ENCODE measurements at places on chromosomes 11 and 22.

- no peak for DNase-seq
Observed at GRCh38 chr11:124311269-124311668, 2.5 kb downstream of the OR8D1 start.

- DNase-seq = peak; percentile 5
Observed at GRCh38 chr11:114846416-114846791, 168.1 kb downstream of the NXPE2 start.

- DNase-seq = no peak
Observed at GRCh38 chr11:130024361-130024760, 21.7 kb upstream of the PRDM10 start.

DNA sequence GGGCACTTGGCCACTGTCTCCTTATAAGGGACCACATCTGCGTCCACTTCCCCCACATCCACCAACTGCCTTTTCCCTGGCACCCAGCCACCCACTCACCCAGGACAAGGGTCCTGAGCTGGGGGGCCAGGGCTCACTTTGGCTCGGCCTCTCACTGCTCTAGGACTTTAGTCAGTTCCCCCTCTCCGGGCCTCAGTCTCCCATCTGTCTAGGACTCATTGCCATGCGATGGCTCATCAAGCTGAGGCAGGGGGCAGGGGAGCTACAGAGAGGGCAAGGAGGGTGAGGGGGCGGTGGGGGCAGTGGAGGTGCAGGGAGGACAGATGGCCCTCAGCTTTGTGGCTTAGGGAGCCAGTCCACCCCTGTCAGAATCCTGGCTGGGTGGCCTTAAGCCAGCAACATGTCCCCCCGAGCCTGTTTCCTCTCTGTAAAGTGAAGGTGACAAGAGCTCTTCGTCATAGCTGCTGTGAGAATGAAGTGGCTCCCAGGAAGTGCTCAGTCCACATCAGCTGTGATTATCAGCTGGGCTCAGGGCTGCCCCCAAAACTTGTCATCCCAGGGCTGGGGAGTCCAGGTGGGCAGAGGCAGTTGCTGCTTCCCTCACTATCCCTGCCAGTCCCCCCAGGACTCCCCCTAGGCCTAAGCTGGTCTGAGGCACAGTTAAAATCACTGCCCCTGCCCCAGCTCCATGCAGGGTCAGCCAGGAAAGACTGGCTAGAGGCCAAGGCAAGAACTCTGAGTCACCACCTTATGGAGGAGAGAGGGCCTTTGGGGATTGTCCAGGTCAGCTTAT is 14.9 kb downstream of the RAC2 start:
- DNase-seq = peak; percentile 30

DNA sequence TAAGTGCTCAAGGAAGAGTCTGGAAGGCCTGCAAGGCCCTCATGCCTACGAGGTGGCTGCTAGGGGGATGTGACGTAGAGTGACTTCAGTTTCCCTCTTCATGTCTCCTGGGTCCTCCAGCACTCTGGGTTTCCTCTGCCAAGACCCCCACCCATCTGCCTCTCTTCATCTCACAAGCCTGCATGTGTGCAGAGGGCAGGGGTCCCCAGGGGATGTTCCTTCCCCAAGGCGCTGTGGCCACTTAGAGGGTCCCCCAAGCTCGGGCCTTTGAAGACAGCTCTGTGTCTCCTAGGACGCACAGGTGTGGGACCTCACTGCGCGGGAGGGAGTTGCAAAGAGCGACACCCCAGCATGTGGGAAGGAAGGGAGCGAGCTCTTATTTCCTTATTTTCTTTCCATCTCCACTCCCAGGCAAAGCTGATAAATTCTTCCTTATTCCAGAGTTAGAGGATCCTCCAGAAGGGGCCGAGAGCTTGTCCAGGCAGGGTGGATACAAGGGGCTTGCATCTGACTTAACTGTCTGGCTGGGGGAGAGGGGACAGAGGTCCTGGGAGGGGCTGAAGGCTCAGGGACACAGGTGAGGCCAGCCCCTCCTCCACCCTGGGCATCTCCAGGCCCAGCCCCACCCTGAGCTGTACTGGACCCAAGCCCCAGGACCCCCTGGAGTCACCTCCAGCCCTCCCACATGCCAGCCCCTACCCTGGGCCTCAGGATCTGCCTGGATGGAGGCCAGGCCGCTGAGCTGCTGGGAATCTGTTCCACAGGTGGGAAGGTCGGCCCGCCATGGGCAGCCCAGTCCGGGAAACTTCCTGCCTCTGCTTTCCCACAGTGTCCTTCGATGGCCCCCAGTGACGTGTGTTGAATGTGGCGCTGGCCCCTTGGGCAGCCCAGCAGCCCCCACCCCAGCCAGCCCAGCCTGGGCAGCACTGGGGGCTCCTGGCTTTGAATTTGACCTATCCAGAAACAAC is 59.7 kb upstream of the KCNQ1OT1 start:
- DNase-seq = no peak

DNA sequence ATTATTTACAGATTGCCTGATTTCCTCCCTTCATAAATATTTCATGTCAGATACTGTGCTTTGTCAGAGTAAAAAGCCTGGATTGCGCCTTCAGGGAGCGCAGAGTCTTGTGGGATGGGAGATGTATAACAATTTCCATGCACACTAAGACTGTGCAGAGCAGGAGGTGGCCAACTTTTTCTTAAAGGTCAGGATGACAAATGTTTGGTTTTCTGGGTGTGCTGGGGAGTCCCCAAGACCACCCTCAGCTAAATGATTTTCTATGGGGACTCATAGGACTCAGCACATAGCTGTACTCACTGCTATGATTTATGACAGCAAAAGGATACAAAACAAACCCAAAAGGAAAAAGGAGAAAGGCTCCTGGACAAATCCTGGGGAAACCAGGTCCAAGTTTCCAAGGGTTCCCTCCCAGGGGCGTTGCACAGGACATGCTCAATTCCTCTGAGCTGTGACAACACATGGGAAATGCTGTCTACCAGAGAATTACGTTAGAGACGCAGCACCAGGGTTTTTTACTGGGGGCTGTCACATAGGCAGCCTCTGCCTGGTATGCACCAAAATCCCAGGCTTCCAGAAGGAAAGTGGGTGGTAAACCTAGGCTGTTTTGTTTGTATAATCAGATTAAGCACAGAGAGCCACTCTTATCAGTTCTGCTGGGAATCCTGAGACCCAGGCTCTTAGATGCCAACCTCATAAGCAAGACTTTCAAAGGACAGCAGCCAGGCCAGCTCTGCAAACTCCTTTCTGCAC is 59.1 kb downstream of the CSNK2A3 start:
- DNase-seq = no peak

GRCh38 chr11:68049509-68050370 is 10.9 kb downstream of the TCIRG1 start:
- no peak for DNase-seq

- no peak for DNase-seq
Observed at GRCh38 chr11:132992838-132993631, 539.3 kb downstream of the OPCML start.

GRCh38 chr11:45025716-45026492 is 75.2 kb upstream of the TP53I11 start:
- DNase-seq = no peak

DNA sequence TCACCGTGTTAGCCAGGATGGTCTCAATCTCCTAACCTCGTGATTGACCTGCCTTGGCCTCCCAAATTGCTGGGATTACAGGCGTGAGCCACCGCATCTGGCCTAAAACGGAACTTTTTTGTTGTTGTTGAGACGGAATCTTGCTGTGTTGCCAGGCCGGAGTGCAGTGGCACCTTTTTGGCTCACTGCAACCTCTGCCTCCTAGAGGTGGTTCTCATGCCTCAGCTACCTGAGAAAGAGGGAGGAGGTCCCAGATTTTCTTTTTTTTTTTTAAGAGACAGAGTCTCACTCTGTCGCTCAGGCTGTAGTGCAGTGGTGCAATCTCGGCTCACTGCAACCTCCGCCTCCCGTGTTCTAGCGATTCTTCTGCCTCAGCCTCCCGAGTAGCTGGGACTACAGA is 7.9 kb upstream of the MCHR1 start:
- no peak for DNase-seq

GRCh38 chr11:35906681-35907080 is 37.2 kb upstream of the LDLRAD3 start:
- DNase-seq = no peak

DNA sequence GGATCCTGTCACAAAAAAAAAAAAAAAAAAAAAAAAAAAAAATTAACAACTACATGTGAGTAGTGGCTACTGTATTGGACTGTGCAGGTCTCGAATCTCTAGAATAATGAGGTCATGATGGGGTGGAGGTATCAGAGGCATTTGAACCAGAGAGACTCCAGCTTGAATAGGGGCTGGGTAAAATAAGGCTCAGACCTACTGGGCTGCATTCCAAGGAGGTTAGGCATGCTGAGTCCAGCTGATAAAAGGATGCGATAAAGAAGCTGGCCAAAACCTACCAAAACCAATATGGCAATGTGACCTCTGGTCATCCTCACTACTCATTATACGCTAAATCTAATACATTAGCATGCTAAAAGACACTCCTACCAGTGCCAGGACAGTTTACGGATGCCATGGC is 5.9 kb upstream of the PACSIN3 start:
- DNase-seq = peak; percentile 29

DNA sequence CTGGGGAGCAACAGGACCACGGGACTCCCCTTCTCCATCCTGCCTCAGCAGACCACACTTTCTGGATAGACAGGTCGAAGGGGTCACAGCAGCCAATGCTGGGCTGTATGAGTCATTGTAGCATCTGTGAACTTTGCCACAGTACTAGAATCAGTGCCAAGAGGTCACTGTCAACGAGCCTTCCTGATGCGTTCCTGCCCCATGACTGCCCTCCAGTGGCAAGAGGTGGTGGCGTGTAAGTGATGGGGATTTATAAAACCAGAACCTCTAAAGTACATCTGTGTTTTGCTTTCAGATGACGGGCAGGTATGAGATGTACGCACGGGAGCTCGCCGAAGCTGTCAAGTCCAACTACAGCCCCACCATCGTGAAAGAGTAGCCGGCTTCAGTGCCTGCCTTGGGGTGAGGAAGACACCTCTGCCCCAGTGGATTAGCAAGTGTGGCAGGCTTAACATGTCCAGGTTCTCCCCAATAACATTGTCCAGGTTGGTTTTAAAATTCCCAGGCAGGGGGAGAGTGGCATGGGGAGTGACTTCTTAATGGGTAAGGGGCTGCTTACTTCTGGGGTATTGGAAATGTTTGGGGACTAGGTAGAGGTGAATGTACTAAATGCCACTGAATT is 29.4 kb downstream of the GUCD1 start:
- DNase-seq = peak; percentile 77

GRCh38 chr22:33006220-33006954 is 51.8 kb downstream of the SYN3 start:
- DNase-seq = no peak

DNA sequence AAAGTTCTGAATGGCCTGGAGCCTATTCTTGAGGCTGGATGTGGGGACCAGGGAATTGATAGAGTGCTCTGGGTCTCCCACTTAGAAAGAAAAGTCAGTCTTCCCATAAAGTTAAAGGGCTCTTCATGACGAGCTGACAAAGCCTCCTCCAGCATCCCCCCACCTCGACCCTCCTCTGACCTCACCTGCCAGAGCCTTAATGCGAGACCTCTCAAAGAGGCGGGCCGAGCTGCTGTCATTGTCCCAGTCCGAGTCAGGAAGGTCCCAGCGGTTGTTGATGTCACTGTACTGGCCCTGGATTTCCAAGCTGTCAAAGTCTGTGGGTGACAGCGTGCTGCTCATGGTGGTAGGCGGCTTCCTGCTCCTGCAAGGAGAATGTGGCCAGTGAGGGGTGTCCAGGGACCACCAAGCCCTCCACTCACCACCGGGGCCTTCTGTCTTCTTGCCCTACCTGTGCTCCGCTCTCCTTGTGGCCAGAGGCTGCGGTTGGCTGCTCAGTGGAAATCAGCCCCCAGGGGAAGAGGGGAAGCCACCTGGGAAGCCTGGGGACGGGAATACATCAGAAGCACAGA is 8.0 kb downstream of the SPTBN2 start:
- no peak for DNase-seq

DNA sequence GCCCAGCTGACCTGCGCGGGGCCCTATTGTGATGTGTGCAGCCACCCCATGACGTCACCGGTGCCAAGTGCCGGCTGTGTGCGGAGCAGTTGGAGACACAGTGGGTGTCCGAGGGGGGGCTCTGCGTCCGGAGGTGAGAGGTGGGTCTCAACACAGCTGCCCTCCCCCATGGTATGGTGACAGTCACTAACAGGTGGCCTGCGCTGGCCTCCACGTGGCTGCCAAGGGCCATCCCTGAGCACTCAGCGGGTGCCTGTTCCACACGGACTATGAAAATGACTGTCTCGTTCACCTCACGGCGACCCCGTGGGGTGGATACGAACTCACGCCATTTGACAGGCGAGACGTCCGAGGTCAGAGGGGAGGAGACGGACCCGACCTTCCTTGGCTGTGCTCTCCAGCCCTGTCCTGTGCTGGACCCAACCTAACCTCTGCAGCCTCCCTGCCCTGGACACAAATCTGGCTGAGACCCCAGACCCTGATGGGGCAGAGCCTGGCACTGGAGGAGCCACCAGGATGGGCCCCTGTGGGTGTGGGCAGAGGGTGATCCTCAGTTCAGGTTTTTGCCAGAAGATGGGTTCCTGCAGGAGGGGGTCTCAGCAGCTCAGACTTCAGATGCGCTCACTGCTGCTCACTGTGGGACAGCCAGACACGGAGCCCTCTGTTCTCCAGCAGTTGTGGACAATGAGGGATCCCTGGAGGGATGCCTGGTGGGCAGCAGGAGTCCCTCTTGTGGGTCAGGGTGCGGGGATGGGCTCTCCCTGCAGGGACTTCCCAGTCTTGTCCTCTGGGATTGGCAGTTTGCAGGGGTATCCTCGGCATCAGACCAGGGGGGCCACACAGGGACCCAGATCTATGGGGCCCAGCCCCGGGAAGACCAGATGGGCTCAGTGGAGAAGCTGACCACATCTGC is 6.3 kb downstream of the HRAS start:
- DNase-seq = no peak

DNA sequence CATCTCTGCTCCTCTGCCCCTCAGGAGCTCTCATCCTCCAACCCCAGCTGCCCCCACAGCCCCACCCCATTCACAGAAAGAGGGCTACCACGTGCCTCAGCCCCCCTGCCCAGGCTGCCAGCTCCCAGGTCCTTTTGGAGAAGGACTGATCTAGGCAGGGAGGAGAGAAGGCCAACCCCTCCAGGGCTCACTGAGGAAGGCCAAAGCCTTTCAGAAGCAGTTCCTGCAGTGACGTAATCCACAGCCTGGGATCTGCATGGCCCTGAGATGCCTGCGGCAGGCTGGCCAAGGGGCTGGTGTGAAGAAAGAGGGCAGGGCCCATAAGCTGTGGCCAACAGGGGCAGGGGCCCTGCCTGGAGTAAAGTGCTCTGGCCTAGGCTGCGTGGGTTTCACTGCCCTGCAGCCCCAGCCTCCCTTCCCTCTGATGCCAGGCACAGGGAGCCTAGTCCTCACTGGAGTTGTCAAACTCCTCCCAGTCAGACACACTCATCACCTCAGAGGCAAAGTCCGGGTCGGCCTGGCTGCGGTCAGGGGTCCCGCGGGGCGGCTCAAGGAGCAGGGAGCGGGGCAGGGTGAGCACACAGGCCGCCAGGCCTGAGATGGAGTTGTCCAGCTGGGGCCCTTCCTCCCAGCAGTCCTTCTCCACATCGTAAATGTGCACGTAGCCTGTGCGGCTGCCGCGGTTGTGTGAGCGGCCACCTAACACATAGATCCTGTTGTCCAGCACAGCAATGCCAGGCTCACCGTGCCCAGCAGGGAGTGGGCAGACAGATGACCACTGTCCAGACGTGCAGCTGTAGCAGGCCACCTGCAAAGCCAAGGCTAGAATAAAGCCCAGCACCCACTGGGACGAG is 4.2 kb upstream of the SCARF2 start:
- DNase-seq = no peak
